ENCODE measurements at places on chromosomes 3 and 15. TPM values are rescaled to one million over a fixed set of nuclear protein-coding genes. Genes with fewer than 3 reads are reported as not detected.

GRCh38 chr3:153315781-153316180 is 153.8 kb downstream of the RAP2B start:
- DNase-seq = no peak

- no peak for DNase-seq
Measured at GRCh38 chr15:82650046-82650670, 3.0 kb upstream of the CPEB1 start.

DNA sequence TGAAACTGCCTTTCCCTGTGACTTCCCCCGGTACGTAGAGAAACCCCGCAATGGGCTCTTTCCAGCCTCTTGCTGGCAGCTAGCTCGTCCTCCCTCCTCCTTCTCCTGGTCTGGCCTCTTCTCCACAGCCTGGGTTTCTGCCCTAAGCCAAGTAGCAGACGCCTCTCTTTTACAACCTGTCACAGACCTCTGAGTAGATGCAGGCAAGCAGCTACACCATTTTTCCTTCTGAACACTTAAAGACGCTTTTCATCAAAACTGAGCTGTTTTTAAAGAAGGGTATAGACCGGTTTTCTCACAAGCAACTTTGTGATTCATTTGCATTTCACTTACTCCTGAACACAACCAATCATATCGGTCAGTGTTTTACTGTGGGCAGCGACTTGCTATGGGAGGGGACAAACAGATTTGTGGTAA is 32.0 kb downstream of the ADAMTSL3 start:
- no peak for DNase-seq

DNA sequence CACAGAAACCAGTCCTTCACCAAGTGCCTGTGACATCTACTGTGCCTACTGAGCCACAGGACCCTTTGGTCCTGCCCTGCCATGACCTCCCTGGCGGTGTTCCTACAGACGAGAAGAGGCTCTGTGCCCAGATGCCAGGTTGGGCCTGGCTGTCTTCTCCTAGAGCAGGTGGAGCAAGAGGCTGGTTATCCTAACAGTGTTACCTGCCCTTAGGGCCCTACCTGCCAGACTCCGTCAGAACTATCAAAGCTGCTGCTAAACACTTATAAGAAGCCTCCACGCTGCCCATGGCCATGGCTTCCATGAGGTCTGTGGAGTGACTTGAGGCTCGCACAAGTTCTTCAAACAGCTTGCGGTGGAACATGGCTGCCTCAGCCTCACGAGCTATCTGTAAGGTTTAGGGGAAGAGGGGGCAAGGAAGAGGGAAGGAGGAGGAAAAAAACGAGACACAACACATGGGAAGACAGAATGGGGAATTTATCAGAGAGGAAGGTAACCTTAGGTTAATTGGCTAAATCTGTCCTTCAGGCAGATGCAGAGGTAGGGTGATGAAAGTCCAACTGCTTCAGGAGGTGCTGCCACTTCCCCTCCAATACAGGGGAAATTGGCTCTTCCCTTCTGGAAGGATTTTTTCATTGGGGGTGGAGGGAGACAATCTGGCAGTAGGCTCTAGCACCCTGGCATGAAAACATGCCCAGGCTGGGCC is 5.4 kb upstream of the GRAMD2A start:
- no peak for DNase-seq

DNA sequence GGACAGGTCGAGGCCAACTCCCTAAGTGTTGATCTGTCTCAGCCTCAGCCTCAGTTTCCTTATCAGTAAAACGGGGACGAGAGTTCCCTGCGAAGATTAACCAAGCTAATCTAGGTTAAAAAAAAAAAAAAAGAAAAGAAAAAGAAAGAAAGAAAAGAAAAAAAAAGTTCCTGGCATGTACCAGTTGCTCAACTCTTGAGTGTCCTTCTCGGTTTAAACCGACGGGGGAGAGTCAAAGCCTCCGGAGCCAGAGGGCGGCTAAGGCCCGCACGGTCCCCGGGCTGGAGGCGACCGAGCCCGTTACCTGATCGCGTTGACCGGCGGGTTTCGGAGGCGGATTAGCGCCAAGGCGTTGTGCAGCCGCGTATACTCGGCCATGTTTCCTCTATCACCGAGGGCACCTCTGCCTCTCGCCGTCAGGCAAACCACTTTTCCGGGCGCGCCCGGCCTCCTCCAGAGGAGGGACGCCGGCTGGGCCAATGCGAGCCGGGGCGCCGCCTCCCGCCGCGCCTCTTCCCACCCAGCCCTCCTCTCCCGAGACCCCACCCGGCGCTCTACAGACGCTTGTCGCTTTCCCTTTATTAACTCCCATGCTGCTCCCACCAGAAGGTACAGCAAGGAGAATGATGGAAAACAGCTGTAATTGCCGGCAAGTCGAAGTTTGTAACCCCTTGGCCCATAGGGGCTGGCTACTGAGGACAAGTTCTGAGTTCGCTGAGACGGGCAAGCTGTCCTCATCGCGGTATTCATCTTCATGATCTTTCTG is at the start of gene EHHADH:
EHHADH (minus strand) TSS at position 405 of the 766 bp plus-strand sequence; CDS start at position 378, 27 bp downstream.
- peak; percentile 10 for DNase-seq

DNA sequence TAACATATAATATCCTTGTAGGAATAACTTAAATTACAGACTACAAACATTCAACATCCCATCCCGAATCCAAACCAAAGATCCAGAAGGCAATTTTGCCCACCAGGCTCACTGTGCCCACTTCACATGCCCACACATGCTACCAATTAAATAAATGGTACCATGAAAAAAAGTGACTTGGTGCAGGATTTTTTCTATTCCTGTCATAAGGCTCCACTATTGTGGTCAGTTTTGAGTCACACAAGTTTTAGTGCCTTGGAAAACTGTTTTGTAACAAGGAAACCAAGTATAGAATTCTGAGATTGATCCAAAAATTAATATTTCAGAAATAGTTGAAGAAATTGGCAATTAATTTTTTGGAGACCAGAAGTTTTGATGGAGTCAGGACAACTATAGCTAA is 470.1 kb upstream of the THBS1 start:
- DNase-seq = no peak

- DNase-seq = no peak
Measured at GRCh38 chr3:99396651-99397275, 241.6 kb upstream of the COL8A1 start.

The BFSP2 gene
- total RNA-seq = not detected
